ENCODE measurements at places on chromosomes 3 and 15.
A peak's percentile ranks its signal among the peaks of the same experiment; 100 is the strongest.

DNA sequence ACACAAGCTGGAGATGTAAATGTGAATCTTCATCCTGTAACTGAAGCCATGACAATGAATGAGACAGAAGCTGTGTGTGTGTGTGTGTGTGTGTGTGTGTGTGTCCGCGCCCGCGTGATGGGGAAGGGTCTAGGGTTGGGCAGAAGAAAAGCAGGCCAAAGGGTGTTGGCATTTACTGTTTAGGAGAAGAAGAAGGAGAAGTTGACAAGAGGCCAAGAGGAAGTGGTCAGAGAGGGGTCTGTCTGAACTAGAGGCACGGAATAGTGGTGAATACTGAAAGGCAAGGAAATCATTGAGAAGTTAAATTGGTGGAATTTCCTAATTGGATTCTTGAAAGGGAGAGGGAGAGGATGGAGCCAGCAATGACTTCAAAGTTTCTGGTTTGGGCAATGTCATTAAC is 5.6 kb upstream of the NCEH1 start:
- DNase-seq = no peak

DNA sequence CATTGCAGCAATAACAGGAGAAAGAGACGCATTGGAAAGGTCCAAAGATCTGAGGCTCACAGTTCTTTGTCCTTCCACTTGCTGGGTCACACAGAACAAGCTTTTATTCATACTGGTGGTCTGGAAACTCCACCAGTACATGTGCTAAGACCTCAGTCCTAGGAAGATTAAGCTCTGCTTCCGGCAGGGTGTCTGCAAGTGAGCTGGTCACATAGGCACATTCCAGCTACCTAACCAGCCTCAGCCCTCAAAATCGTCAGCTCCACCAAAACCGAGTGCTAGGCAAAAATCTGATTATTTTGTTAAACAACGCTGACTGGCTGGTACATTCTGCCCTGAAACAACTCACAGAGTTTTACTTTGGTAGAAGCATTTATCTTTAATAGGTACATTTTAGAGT is 2.2 kb downstream of the ZBED2 start:
- no peak for DNase-seq

- DNase-seq = no peak
These were observed 72.4 kb upstream of the BBX start for GRCh38 chr3:107450254-107450893.

DNA sequence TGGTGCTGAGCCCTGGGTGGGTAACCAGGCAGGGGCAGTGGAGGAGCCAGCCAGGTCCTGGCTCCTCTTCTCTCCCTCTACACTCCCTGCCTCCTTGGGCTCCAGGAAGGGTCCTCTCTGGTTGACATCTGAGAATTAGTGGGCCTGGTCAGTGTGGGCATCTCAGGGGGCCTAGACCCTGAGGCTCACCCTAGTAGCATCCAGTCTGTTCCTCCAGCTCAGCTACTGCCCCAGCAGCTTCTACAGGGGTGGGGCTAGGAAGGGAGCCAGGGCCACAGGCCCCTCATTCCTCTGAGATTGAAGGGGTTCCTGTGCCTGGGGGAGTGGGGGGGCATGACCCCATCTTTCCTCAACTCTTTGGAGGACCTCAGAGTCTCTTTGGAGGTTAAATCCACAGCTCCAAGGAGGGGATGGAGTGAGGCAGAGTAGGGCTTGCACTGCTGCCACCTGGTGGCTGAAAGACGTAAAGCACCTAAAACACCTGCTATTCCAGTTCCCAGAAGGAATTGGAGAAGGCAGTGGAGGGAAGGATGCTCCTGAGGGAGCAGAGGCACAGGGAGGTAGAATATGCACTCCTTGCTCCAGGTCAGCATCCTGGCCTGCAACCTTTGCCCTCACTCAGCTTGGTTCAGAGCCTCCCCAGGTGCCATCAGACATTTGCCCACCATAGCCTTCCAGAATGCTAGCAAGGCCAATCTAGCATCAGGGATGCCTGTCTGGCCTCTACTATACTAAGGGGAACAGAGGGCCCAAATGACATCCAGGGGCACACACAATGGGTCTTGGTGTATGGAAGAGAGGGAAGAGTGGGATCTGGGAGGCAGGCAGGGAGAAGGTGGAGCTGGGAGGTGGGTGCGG is 25.1 kb downstream of the C3orf18 start:
- DNase-seq = peak; percentile 53

DNA sequence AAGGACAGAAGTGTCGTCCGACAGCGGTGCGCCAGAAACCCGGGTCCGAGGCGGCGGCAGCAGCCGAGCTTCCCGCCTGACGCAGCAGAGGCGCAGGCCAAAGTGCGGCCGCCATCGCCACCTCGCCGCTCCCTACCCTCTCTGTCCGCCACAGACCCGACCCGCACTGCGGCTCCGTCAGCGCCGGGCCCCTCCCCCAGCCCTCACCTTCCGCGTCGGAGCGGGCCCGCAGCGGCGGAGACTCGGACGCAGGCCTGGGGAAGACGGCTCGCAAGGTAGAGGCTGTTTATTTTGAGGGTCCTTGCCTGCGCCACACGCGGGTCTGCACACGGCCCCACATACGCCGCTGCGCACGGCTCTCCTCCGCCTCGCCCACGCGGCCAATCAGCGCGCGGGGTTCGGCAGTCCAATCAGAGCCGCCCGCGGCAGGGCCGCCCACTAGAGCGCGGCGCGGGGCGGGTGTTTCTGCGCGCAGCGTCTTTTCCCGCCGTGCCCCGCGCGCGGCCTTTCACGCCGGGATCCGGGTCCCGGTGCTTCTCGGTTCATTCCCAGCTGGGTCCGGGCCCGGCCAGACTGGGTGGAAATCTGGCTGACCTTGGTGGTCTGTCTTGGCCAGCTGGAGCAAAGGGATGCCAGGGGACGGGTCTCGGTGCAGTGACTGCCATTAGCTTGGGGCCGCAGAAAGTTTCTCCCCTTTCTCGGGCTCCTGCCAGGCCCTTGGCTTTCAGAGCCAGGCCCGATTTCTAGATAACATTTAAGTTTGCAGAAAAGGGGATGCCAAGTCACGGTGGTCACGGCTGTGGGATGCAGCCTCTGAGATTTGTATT is at the start of gene CNBP:
Gene CNBP (minus strand): TSS at position 328 of the 827 bp plus-strand sequence. CDS start 12,139 bp downstream, outside the sequence.
- DNase-seq = peak; percentile 87

GRCh38 chr3:32414522-32415202 is 23.0 kb downstream of the CMTM7 start:
- DNase-seq = peak; percentile 71

GRCh38 chr3:177658354-177658753 is 461.1 kb upstream of the TBL1XR1 start:
- no peak for DNase-seq

- no peak for DNase-seq
These were observed 100.2 kb downstream of the IQSEC1 start for GRCh38 chr3:12972781-12973702.

DNA sequence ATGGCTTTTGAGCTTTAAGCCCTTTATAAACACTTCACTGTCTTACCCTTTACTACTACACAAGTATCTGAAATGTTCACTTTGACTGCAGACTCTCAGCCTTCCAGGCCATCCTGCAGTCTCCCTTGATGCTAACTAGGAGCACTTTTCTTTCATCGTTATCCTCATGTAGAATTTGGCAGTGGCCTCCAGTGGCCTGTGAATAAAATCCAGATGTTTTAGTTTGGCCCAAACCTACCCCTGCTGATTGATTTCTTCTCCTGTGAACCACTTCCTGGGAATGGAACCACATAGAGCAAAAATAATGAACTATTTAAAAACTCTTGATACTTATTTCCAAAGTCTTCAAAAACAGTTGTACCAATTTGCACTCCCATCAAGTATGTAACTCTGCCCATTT is 271.9 kb downstream of the FEZF2 start:
- no peak for DNase-seq

DNA sequence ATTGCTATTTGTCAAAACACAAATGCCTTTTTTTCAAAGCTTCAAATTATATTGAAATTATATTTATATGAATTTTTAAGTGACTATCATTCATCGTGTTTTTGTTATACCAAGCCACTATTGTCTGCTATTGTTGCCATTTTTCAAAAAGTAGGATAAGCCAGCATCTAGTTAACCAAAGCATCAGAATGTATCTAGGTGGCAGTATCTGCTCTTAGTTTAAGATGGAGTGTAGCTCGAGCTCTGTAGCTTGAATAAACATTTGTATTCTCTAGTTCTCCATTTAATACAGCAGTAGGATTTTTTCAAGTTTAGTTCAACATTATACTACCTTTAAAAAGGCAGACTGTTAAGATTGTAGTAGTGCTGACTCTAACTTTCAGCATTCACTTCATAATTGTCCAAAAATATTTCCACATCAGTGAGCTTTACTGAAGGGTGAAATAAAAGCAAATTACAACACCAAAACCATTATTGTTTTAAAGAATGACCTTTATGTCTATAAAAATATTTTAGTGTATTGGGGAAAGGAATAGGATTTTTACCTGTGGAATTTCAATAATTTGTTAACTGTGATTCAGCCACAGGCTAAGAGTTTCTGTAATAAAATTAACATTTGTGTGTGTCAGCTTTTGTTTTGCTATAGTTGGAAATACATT is 19.6 kb upstream of the C15orf61 start:
- DNase-seq = no peak

DNA sequence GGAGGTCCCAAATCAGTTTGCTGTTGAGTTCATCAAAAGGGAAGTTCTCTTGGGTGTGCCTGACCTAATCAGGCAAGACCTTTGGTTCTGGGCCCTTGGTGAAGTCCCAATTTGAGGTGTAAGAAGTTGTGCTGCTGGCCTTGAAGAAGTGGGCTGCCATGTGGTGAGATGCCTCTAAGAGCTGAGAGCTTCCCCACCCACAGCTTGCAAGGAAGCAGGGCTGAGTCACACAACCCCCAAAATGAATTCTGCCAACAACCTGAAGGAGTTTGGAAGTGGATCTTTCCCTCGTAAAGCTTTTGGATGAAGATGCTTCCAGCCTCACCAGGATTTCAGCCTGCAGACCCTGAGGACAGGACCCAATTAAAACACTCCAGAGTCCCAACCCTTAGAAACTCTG is 129.3 kb upstream of the NSMCE3 start:
- no peak for DNase-seq

DNA sequence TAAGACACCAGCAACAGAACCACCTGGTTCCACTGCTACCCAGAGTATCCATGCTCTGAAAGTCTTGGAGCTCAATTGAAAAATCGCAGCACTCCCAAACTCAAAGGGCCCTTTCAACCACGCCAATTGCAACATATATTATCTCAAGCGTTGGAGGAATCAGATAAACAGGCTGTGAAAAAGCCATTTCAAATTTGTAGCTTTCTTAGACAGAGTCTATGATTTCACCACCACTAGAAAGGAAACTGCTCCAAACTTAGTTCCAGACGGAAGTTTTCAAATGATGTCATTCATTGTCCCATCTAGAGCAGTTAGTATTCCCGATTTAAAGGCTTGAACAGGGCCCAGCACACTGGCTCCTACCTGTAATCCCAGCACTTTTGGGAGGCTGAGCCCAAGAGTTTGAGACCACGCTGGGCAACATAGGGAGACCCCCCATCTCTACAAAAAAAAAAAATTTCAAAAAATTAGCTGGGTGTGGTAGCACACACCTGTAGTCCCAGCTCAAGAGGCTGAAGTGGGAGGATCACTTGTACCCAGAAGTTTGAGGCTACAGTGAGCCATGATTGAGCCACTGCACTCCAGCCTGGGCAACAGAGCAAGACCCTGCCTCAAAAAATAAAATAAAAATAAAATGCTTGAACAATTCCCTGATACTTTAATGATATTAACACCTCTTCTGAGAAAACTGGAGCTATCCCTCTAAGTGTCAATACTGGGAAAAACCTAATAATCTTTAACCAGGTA is 16.8 kb downstream of the TNIK start:
- DNase-seq = no peak

DNA sequence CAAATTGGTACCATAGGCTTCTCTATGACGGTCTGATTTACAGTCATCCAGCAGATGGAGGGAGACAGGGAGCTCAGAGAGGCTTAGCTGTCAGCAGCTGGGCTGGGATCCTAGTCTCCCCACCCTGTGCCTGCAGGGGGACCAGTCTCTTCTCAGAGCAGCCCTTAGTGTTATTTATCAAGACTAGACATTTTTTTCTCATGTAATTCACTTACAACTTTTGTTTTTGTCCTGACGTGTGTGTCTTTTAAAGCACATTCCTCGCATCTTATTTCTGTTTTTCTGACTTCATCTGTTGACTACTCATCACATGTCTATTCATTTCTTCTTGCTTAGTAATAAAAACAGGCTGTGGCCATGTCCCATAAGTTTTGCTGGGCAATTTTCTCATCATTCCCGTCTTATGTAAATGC is 116.1 kb downstream of the KLF13 start:
- no peak for DNase-seq

- DNase-seq = no peak
These were observed 47.5 kb downstream of the ZNF609 start for GRCh38 chr15:64507845-64508244.

GRCh38 chr15:40891810-40892446 is 2.3 kb upstream of the VPS18 start:
- DNase-seq = no peak

DNA sequence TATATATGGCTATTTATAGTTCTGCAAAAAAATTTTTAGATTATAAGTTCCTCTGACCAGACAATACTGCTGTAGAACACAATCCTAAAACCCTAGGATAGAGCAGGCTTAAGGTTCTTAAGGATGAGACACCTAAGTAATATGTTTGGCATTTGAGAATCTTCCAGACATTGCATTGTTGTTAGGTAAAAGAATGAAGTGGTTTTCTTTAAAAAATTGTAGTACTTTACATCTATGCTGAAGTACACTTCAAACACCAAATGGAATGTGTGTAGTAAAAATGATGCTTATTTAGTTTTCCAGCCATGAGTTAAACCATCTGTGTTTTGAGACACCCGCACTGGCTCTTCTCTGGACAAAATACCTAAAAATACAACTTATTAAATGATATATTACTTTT is 857.7 kb downstream of the OTOL1 start:
- no peak for DNase-seq

GRCh38 chr3:116905794-116906193 is 196.2 kb downstream of the TUSC7 start:
- no peak for DNase-seq

GRCh38 chr3:45748068-45748467 is 48.3 kb downstream of the SLC6A20 start:
- DNase-seq = no peak

- DNase-seq = no peak
These were observed 40.5 kb downstream of the SST start for GRCh38 chr3:187629711-187630110.

DNA sequence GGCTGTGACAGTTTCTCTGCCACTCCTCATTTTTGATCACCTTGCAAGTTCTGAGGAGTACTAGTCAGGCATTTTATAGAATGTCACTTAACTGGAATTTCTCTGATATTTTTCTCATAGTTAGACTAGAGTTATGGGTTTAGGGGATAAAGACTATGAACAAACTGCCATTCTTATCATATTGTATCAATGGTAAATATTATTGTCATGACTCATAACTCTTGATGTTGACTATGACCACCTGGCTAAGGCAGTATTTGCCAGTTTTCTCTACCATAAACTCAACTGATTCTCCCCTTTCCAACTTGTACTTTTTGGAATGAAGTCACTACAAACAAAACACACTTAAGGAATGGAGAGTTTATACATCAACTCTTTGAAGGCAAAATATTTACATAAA is 22.7 kb upstream of the OR5K1 start:
- no peak for DNase-seq

GRCh38 chr3:189053322-189053721 is 118.4 kb upstream of the TPRG1 start:
- no peak for DNase-seq
